ENCODE measurements at places on chromosomes 3 and 15. TPM values are rescaled to one million over a fixed set of nuclear protein-coding genes. Genes with fewer than 3 reads are reported as not detected.

The CYP11A1 gene
- 1.2 TPM for polyA plus RNA-seq

The ALDH1L1 gene
- polyA plus RNA-seq = 44.0 TPM

The GOLGA8H gene
- 2.4 TPM for polyA plus RNA-seq

The EPHB1 gene
- polyA plus RNA-seq = 5.9 TPM

The HTR3E gene
- polyA plus RNA-seq = not detected

The USF3 gene
- polyA plus RNA-seq = 26.5 TPM

The CEMIP gene
- 6.7 TPM for polyA plus RNA-seq

The CD47 gene
- polyA plus RNA-seq = 90.2 TPM

- no peak for DNase-seq
These were observed 13.6 kb downstream of the SCN11A start for GRCh38 chr3:39038165-39038564.

DNA sequence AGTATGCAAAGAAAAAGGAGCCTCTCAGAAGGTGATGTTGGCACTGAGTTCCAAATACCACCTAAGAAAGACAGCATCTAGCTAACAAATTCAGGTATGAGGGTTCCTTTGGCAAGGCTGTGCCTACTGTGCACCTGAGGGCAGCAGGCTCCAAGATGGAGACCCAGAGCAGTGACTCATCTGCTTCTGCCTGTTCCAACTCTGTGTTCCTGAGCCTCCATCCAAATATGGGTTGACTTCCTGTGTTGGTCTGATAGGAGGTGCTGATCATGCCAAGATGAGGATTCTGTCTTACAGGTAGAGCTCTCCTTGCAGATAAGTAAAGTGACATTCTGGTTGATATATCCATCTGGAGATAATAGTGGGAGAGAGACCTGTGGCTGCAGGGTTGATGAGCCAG is 26.0 kb downstream of the SV2B start:
- no peak for DNase-seq

GRCh38 chr3:16665282-16665741 is 60.1 kb upstream of the DAZL start:
- peak; percentile 10 for DNase-seq

- no peak for DNase-seq
These were observed 269.4 kb upstream of the RGMA start for GRCh38 chr15:93358166-93359059.

DNA sequence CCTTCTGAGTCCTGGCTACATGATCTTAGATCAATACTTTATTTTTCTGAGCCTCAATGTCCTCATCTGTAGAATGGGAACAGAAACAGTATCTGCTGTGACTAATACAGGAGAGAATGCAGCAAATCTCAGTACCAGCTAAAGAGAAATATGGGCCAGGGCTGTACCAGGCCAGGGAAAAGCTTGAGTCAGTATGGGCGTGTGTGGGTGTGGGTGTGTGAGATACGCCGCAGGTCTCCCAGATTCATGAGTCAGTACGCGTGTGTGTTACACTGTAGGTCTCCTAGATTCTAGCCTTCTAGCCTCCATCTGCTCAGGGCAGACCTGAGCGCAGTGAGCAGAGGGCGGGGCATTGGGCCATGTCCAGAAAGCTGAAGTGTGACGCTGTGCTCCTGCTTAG is 15.2 kb downstream of the GNAI2 start:
- DNase-seq = no peak

DNA sequence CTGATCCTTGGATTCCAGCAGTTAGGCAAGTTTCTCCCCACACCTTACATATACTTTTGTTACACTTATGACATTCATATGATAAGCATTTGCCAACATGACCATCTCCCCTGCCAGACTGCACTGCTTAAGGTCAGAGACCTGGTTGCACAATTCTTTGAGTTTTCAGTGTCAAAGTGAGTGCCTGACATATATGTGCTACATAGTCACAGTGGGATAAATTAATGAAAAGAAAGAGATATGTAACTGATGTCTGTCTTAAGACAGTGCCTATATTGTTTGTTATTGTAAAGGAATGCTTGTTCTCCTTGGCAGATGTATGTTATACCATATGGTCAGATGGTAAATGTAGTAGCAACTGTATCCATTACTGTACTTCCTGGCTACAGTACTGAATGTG is 3.5 kb upstream of the DCUN1D1 start:
- DNase-seq = no peak

DNA sequence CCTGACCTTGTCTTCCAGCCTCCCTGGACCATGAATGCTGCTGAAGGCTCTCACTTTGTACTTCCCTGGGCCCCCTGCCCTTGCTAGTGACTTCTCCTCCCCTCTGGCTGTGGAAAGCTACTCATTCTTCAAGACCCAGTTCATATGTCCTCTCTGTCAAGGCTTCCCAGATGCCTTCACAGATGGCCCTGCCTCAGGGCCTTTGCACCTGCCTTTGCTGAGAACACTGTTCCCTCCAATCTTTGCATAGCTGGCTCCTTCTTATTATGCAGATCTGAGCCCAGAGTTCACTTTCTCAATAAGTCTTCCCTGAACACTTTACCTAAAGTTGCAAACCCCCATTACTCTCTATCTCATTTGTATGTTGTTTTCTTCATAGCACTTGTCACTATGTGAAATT is 97.1 kb upstream of the CTDSPL start:
- DNase-seq = no peak

GRCh38 chr3:32459450-32459849 is 43.2 kb downstream of the CMTM6 start:
- no peak for DNase-seq

GRCh38 chr3:54863366-54863765 is 64.5 kb downstream of the LRTM1 start:
- no peak for DNase-seq

- DNase-seq = no peak
These were observed 450.0 kb upstream of the KCNMB2 start for GRCh38 chr3:178086144-178086825.

DNA sequence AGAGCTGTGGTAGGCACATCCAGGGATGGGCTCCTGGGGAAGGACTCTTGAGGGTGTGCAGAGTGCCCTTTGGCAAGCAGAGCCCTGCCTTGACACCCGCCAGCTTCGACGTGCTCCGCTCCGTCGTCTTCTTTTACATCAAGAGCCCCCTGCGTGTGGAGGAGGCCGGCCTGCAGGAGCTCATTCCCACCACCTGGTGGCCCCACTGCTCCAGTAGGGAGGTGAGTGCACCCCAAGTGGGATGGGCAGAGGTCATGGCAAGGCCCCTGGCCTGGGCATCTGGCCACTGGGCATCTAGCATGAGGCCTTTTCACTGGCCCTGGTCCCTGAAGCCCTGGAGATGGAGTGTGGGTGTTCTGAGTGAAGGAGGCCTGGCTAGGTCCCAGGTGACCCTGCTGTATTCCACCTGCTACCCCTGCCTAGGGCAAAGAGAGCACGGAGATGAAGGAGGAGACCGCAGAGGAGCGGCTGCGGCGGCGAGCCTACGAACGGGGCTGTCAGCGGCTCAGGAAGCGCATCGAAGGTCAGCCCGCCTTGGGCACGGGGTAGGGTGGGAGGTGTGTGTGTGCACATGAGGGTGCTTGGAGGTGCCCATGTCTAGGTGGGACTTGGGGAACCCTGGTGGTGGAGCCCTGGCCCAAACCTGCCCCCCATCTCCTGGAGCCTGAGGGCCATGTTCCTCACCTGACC is 12.2 kb downstream of the RNF123 start:
- no peak for DNase-seq

- no peak for DNase-seq
These were observed 14.6 kb downstream of the NEK4 start for GRCh38 chr3:52756141-52756540.

DNA sequence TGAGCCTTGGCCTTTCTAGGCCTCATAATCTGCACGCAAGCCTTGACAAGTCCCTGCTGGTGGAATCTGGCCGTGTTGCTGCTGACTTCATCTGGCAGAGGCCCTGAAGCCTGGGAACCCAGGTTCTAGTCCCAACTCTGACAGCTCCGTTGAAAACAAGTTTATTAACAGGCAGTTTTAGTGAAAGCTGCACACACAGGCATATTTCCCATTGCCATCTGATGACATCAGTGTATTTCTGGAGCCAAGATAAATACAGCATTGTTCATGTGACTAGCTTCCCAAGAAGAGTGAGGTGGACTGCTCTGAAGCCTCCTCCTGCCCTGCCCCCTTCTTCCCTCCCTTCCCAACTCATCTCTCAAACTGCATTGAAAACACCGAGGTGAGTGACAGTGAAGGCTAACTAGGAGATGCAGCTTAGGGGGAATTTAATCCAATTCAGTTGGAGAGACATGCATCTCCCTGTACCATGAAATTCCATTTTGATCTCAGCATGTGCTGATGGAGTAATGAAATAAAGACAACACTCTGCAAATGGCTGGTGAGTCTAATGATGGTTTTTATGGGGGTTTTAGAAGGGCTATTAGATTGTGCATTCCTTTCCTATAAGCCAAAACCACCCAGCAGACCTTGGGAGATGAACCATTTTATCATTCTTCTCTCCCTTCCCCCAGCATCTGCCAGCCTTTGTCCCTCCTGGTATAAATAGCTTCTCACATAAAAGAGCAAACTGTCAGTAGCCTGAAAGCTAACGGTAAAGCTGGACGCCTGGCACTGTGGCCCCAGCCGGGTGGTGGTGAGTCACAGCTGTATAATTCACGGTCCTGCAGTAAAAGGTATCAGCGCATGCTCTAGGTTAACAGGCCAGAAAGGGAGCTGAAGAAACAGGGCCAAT is 38.0 kb downstream of the PRICKLE2 start:
- peak; percentile 82 for DNase-seq

GRCh38 chr3:26343647-26344046 is 278.9 kb upstream of the LRRC3B start:
- no peak for DNase-seq

GRCh38 chr3:172103724-172104123 is 64.3 kb downstream of the FNDC3B start:
- DNase-seq = no peak

GRCh38 chr3:168333410-168333935 is 237.7 kb upstream of the GOLIM4 start:
- no peak for DNase-seq

DNA sequence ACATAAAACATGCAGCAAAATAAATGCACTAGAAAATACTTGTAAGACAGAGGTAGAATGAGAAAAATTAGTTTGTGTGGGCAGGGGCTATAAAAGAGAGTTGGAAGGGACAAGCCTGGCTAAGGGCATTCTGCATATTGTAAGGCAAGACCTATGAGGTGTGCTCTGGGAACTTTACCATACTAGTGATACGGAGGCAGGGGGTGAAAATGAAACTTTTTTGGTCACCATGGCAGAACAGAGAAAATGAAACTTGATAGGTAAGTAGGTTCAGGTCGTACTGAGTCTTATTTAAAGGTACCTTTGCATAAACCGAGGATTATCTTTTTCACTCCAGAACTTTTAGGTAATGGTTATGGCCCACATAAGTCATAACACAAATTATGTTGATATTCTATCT is 74.7 kb upstream of the ACKR4 start:
- DNase-seq = no peak

DNA sequence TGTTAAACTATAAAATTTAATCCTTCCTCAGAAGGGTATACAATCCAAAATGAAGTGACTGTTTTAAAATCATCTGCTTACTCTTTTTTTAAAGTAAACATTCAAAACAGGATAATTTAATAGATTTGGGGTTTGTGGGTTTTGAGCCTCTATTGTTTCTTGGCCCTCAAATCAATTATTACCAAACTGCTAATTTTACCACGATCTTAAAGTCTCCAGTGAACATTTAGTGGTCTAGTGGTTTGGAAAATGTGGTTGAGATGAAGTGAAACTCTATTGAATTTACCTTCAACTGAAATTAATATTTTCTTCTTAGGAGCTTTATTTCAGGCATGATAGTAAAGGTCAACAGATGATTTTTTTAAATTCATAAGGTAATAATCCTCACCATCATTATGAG is 11.2 kb upstream of the ATP11B start:
- no peak for DNase-seq

Data from left kidney (tissue), 8 donors.